ENCODE measurements at places on chromosomes 16 and 17. TPM values are rescaled to one million over a fixed set of nuclear protein-coding genes. Genes with fewer than 3 reads are reported as not detected.

DNA sequence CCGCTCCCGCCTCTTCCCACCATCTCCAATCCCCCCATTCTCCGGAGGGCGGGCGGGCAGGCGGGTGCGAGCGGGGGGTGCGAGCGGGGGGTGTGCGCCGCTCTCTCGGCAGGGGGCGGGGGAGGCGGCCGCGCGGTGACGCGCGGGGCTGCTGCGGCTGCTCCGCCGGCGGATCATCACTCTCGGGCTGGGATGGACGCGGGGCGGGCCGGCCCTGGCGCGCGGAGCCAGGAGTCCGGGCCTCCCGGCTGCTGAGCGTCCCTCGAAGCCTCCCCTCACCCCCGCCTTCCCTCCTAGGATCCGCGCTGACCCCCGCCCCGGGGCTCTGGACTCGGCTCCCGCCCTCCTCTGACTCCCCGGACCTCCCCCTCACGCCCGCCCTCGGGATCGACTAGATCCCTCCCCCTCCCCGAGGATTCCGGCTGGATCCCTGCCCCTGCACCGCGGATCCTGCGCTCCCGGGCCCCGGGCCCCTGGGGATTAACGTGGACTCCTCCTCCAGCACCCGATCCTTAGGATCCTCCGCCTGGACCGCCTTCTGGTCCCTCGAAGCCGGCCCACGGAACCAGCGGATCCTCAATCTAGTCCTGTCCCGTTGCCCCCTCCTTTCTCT, 946 bp upstream of the TMEM256 start:
- DNase-seq = peak; percentile 72

- DNase-seq = no peak
These were observed 18.0 kb downstream of the KCTD2 start for GRCh38 chr17:75064867-75065561.

DNA sequence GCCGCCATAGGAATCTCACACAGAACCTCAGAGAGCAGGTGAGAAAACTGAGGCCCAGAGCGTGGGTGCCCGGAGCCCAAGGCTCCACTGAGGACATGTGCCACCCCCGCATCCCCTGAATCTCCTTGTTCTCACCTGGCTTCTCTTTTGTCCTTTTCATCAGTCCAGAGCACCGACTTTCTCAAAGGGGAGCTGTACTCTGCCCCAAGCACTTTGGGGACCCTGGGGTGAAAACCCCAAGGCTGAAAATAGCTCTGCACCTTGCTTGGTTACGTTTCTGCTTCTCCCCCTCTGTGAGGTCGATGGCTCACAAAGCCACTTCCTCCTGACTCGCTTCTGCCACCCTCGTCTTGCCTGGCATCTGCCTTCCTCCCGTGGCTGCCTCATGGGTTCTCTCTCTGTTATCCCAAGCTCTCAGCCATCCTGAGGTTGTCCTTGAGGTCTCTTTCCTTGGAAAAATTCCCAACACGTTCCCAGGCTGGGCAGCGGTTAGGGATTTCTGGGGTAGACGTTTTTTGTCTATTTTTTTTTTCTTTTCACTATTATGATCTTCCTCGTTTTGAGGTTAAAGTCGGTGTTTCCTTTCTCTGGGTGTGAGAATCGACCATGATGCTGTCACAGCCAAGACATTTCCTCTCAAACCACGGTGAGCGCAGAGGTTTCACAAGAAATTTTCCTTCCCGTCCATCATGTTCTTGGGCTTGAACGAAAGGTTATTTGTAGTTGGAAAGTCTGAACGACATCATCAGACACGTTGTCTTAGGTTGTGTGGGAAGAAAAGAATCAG, 37.2 kb downstream of the IRF8 start:
- DNase-seq = no peak

GRCh38 chr17:36184023-36184765, 7.8 kb upstream of the TBC1D3B start:
- DNase-seq = no peak

GRCh38 chr17:29148257-29148789, 31.9 kb downstream of the MYO18A start:
- DNase-seq = peak; percentile 80

DNA sequence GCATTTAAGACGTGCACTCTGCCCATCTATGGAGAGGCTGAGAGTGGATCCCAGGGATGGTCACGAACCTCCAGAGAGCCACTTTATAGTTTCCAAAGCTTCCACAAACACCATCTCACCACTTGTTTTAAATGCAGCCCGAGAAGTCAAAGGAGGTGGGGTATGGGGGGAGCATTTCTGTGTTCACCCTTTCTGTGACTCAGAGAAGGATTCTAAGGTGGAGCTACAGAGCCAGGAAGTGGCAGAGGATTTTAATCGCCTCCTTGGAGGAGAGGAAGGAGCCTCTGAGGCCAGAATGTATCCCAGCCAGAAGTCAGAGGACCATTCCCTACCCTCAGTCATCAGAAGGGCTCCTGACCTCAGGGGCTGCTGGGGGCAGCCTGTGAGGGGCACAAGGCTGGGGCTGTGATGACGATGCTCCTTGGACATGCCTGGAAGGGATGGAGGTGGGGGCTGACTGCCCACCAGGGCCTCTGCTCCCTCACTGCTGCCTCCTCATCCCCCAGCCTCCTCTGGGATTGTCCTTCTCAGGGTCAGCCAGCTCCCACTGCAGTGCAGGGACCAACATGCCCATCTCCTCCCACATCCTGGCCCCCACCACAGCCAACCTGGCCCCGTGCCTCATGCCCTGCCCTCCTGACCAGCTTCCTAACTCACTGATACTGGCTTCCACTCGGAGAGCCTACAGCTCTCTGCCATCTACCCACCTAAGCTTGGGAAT, 2.8 kb downstream of the XYLT2 start:
- DNase-seq = no peak

- DNase-seq = no peak
These were observed 218.5 kb upstream of the CIBAR2 start for GRCh38 chr16:85330694-85331188.

DNA sequence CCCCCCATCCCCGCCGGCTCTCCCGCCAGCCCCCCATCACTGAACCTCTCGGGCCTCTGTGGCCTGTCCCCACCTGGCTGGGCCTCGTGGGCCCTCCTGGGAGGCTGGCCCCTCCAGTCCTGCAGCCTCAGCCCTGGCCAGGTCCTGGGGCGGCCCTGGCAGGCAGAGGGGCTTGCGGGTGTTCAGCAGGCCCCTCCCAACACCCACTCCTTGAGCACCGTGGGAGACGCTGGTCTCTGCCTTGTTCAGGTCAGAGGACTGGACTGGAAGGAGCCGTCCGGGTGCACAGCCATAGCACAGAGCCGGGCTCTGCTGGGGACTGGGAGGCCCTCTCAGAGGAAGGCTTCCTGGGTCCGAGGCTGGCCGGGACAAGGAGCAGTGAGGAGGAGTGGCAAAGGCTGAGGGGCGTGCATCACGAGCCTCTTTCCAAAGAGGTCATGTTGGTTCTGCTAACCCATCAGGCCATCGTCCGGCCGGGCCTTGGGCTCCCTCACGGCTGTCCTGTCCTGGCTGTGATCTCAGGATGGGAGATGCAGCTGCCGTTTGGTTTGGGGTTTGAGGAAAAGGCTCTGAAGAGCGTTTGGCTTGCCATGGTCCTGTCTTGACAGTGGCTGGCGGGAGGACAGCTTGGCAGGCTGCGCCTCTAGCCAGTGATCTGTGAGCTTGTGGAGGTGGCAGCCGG, 6.3 kb upstream of the PABPN1L start:
- no peak for DNase-seq

- DNase-seq = no peak
These were observed 592.1 kb upstream of the CDH5 start for GRCh38 chr16:65774350-65774749.

DNA sequence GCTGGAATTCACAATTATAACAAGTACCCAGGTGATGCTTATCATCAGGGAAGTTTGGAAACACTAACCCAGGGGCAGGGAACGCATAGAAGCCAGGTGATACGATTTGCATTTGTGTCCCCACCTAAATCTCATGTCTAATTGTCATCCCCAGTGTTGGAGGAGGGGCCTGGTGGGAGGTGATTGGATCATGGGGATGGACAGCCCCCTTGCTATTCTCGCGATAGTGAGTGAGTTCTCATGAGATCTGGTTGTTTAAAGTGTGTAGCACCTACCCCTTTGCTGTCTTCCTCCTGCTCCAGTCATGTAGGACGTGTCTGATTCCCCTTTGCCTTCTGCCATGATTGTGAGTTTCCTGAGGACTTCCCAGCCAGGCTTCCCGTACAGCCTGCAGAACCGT, 276.3 kb downstream of the UTP18 start:
- no peak for DNase-seq

DNA sequence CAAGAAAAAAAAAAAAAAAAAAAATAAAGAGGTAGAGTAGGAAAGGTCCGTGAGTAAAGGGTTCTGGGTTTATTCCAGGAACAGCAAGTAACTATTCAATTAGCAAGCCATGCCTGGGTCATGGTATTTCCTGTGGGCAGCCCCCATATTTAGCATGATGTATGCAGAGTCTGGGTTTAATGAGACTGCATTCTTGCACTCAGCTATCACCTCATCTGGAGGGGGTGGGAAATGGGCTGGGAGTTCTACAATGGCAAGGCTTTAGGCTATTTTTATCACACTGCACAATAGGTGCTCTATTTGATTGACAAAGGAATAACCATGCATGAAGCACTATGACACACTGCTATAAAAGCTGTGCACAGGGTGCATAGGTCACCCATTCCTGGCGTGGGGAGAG, 104.0 kb upstream of the CCL2 start:
- DNase-seq = no peak

- DNase-seq = no peak
These were observed 42.8 kb downstream of the CMTM4 start for GRCh38 chr16:66653581-66654350.

GRCh38 chr16:21260870-21261791, 17.0 kb downstream of the CRYM start:
- DNase-seq = no peak

GRCh38 chr17:10875430-10875851, 37.6 kb upstream of the PIRT start:
- no peak for DNase-seq

GPR179 gene
- total RNA-seq = 0.15 TPM

KRT9 gene
- not detected for total RNA-seq

KRT222 gene
- 1.3 TPM for total RNA-seq

ZSCAN10 gene
- not detected for total RNA-seq

FBXO39 gene
- not detected for total RNA-seq

EVI2A gene
- total RNA-seq = 45.2 TPM

CLEC19A gene
- total RNA-seq = not detected

SLC16A5 gene
- total RNA-seq = 32.3 TPM

Data from lower lobe of right lung (tissue), 2 donors.